ENCODE measurements at places on chromosomes 2 and 18. TPM values are rescaled to one million over a fixed set of nuclear protein-coding genes. Genes with fewer than 3 reads are reported as not detected.
A peak's percentile ranks its signal among the peaks of the same experiment; 100 is the strongest.

Gene ACTG2
- 0.43 TPM for total RNA-seq

DNA sequence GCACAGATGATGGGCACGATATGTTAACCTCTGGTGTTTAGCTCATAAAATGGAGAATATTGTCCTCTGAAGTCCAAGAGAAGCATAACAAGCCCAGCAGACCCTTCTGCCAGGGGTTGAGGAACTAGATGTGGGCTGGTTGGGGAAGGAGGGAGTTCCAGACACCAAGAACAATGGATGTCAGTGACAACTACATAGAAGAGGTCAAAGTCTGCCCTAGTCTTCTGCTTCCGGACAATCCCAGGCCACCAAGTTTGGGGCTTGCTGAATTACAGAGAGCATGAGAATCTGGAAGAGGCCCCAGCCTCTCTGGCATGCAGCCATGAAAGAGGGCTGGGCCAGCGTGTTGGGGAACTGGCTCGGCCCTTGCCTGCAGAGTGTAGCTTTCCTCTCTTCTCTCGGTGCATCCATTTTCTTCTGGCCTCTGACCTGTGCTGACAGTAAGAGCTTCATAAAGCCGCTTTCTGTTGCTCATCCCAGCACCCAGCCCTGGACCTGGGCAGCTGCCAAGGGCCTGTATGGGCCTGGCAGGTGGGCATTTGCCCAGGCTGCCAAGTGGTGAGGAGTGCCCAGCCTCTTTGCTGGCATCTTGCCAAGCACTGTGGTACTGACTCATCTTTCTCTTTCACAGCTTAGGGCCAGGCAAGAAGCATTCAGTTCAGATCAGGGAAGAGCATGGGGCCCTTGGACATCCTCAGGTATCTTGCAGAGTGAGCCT is 14.6 kb upstream of the LAPTM4A start:
- DNase-seq = no peak

GRCh38 chr2:200320991-200321390 is 14.5 kb downstream of the SPATS2L start:
- no peak for DNase-seq

- DNase-seq = peak; percentile 83
Observed at GRCh38 chr2:218396688-218397462, 2.8 kb upstream of the CTDSP1 start.

- DNase-seq = no peak
Observed at GRCh38 chr2:113083296-113083695, 15.5 kb downstream of the IL1F10 start.

All from activated naive CD8-positive, alpha-beta T cell treated with anti-CD3 and anti-CD28 coated beads, Interleukin-2, amount 10 ng/mL, durations not matched to agents 7 days and 5 days (primary cell).